SHP77 treated with DMSO at 0.1 percent for 48 hours (cell line): ENCODE measurements at places on chromosomes 5 and 9.
A peak's percentile ranks its signal among the peaks of the same experiment; 100 is the strongest.

GRCh38 chr9:125758986-125759763 is 12.0 kb downstream of the PBX3 start:
- DNase-seq = peak; percentile 37

DNA sequence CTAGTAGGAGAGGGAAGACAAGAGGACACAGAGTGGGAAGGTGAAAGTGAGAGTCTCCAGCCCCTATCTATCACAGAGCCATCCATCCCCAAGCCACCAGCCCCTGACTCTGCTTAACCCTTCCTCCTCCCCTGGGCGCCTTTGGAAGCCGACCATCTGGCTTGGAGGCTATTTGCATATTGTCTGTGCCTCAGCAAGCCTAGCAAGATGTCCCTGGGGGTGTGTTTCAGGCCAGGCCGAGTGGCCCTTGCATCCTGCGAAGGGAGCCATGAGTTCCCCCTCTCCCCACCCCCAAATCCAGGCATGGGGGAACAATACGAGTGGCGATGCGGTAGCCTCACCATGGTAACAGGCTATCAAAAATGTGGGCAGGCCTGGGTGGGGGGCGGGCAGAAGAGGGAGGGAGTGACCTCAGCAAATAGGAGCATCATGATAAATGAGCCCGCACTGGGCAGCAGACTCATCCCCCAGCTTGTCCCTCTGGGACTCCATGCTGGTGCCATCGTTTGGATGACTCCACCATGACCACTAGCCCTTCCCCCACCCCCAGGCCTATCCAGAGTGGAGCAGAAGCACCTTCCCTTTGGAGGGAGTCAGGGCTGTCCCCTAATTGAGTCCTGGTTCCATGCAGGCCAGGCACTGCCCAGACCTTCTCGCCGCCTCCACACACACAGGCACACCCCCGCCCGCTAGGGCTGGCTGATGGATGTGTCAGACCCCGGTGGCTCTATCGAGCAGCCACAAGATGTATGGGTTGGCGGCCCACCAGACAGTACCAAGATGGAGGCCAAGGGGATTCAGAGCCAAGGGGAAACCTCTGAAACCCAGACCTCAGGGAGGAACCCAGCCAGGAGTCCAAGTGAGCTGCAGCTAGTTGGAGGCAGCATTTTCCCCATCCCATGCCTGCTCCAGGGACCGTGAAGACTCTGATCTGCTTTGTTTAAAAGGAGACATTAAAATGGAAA is 14.6 kb downstream of the URM1 start:
- no peak for DNase-seq

DNA sequence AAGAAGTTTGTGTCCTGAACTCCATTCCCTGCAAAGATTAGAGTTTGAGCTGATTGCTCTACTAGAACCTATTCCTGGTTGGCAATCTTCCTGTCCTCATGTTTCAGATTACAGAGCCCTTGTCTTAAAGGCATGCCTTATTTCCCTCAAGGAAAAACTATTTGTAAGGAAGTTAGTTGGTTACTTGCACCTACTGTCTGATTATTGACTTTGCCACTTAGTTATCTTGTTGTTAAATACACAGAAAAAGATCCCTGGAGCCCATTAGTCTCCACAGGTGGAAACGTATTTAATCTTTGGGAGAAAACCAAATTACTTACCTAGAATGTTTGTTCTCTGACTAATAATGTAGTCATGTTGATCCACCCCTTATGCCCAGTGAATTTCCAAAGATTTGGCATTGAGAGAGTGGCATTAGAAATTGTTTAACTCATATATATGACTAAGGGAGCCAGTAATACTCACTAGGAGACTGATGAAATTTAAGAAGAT is 132.3 kb upstream of the ELL2 start:
- no peak for DNase-seq

GRCh38 chr5:149761461-149761860 is 31.4 kb downstream of the PPARGC1B start:
- no peak for DNase-seq

DNA sequence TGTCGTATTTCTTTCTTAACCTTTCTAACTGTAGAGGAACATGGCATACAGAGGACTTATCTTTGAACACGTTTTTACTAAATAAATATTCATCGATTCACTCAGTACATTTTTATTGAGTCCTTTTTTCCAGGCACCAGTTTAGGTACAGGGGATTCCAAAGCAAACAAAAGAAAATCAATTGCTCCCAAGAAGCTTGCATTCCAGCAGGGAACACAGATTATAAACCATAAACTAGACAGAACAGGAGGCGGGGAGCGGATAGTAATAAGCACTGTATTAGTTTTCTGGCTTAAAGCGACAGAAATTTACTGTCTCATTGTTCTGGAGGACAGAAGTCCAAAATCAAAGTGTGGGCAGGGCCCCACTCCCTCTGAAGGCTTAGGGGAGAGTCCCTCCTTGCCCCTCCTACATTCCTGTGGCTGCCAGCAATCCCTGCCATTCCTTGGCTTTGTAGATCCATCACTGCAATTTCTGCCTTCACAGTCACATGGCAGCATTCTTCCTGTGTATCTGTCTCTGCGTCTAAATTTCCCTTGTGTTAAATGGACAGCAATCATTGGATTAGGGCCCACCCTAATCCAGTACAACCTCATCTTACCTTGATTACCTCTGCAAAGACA is 115.5 kb downstream of the COL23A1 start:
- DNase-seq = no peak

DNA sequence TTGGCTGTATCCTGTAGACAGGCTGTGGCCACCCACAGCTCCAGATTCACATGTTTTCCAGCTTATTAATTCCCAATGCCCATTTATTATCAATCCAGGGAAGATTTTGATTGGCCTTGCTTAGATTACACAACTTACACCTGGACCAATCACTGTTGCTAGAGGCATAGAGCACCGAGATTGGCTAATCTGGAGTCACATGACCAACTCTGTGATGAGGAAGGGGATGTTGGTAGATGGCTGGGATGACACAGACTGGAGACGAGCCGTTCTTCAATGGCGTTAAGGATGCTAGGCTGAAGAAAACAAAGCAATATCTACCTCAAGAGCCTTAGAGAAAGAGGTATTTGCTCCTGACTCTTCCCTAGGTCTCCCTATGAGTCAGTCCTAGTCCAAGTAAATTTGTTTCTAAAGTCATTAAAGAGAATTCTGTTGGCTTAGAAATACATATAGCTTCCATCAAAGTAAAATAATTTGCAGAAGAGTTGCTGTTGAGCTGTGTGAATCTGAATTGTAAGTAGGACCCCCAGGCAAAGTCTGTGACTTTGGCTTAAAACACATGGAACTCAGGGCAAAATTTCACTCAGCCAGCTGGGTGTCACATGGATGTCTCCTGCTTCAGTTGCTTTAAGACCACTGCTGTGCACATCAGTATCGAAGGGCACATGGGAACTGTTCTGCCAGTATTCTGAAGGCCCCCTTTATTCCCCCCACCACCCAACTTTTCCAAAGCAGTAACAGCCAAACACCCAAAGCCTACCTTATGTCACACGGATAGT is 326.4 kb upstream of the KLF4 start:
- DNase-seq = no peak

- DNase-seq = no peak
These were observed 329 bp downstream of the CDC23 start for GRCh38 chr5:138212828-138213160.

GRCh38 chr5:76733049-76733417 is 17.1 kb downstream of the F2R start:
- no peak for DNase-seq

- DNase-seq = no peak
These were observed 56.2 kb downstream of the TAF11L14 start for GRCh38 chr5:17690473-17690872.

GRCh38 chr5:123294544-123294943 is 128.7 kb downstream of the CEP120 start:
- no peak for DNase-seq

- DNase-seq = peak; percentile 56
These were observed 42.8 kb downstream of the NFIB start for GRCh38 chr9:14271093-14271673.

DNA sequence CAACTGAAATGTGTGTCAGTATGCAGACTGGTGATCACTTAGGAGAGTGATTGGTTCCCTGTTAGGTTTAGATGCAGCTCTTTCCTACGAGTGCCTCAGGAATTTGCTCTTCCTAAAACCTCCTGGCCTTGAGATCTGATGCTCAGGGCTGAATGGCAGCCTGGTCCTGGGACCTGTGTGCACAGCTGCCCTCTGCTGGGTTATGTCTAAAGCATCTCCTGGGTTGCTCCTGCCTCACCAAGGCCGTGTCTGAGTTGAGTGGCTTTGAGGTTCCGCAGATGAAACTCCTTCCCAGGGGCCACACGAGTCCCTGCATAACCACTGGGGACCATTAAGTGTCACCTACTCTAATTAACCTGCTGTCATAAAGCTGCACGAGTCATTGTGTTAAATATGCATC is 59.5 kb downstream of the MVB12B start:
- DNase-seq = no peak

GRCh38 chr9:33110686-33111085 is 34.2 kb upstream of the SMU1 start:
- DNase-seq = no peak

DNA sequence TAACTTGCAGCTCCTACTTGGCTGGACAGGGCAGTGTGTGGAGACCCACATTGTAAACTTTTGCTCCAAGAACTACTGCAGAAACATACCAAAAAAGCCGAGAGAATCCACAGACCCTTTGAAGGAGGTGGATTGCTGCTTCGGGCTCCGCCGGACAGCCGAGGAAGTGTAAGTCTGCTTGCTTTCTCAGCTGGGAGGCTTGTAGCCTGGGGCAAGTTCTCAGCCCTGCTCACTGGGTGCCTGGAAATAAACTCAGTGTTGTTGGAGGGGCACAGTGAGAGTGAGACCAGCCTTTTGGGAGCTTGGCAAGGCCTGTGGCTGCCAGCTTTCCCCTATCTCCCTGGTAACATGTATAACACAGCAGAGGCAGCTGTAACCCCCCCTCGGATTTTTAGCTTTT is 215.6 kb downstream of the SYK start:
- DNase-seq = no peak

DNA sequence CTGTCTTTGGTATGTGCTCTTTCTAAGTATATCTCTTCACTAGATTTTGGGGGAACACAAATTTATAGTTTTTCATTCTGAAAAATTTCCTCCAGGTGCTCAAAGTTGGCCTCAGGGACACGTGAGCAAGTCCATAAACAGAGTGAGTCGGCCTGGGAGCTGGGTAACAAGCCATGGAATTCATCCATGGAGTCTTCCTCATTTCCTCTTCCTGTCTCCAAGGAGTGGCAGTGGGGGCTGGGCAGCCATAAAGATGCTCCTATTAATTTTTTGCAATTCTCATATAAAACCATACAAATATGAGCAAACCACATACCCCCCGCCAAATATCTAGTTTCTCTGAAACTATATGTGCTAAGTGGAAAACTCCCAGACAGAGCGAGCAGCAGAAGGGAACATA is 136.6 kb upstream of the OTULINL start:
- no peak for DNase-seq

DNA sequence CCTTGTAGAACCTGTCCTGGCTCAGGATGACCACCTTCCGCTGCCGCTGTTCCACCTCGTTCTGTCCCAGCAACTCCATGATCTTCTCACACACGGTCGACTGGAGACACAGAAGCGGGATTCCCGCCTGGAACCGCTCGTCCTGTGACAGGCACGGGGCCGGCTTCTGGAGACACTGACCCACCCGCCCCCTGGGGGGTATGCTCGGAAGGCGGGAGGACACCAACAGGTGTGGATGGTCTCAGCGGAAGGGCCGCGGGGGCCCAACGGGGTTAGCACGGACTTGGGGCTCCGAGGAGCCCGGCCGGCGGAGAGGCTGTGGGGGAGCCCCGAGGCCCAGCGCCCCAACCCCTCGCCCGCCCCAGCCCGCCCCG is 530 bp downstream of the UCK1 start:
- no peak for DNase-seq

GRCh38 chr5:177539411-177539810 is 15.0 kb downstream of the FAM193B start:
- DNase-seq = no peak

GRCh38 chr5:59615272-59615671 is 278.3 kb downstream of the PDE4D start:
- DNase-seq = no peak

DNA sequence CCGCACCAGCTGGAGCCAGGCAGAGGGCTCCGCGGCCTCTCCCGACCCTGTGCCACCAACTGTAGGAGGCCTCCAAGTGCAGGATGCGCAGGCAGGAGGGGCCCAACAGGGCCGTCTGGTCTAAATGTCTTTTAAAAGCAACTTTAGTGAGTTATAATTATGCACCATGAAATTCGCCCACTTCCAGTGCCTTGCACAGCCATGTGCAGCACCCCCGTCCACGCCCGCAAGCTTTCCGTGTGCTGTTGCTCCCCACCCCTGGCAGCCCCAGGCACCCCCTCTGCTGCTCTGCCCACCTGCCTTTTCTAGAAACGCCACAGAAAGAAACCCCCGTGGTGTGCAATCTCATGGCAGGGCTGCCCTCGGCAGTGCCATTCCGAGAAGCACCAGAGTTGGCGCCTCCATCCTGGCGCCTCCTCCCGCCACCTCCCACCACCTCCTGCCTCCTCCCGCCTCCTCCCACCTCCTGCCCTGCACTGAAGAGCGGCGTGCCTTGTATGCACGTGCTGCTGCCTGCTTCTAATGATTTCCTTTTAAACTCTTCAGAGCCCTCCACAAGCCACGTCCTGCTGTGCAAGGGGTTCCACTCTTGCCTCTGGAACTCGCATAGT is 7.5 kb upstream of the SLC6A18 start:
- no peak for DNase-seq

DNA sequence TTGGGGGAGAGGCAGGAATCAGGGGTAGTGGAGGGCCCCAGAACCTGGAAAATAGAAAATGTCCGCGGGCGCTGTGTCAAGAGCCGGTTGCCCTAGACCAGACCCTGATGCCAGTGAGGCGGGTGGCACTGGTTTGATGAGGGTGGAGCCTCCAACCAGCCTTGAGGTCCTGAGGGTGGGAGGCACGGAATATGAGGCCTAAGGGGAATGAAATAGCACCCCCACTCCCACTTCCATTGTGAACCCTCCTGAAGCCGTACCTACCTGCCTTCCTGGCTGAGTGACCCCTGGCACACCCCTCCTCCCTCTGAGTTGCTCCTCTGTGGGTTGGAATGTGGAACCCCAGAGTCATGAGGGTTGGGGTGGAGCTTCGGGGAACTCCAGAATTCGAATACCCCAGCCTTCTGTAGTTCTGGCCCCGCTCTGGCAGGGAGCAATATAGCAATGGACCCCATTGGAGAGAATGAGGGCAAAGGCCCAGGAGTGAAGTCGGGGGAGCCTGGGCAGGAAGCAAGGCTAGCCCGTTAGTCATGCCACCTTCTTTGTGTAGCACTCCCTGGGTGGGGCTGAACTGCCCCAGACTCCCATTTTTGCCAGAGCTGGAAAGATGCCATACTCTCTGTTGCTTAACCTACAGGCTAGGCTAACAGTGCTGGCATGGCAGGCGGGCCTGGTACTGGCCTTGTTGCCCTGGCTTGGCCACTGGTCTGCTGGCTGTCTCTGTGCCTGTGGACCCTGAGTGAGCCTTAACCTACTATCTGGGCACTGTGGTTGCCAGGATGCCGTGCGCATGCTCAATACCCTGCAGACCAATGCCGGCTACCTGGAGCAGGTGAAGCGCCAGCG is 1.0 kb downstream of the FPGS start:
- no peak for DNase-seq
